ENCODE measurements at places on chromosomes 1 and 21.

- DNase-seq: no peak
These were observed at the start of gene RBP7 for GRCh38 chr1:9996624-9997582. Gene RBP7, plus strand, starts transcription at chr1:9997228. Its CDS starts 31 bp downstream, at chr1:9997259.

DNA sequence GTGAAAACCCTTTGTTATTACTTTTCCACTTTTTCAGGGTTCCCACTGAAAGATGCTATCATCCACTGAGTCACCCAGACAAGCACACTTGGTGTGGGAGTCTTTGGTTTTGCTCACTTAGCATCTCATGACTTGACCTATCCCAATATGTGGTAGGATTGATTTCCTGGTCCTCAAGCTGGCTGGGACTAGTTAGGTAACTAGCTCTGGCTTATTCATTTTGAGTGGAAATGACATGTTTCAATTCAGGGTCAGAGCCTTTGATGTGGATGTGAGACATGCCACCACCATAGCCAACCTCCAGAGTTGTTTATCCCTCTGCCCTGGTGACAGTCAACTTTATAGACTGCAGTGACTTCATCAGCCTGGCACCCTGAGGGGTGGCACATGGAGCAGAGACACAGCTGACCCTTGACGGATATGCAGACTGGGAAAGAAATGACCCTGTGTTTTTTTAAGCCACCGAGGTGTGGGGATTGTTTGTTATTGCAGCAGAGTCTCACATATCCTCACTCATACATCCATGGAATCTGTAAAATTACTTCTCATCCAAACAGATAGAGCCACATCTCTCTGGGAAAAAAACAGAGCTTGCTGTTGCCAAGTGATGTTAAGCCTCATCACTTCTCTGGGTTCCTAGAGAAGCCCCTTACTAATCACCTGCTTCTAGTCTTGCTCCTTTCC is 699.9 kb downstream of the MATN1 start:
- DNase-seq: no peak

DNA sequence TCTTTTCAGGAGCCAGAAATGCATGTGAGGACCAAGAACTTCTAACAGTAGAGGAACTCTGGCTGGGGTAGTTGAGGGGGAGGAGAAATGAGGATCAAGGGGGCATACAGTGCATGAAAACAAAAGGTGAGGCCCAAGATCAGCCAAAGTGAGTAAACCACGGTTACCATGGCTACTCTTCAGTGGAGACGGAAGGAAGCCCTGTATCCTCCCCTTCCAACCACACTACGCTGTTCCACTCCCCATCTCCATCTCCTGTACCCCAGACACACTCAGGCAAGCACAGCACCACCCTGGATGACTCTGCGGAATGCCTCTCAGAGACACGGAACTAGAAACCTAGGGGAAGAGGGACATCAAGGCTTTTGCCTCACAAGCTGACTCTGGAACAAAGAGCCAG is 157.6 kb upstream of the CAMK1G start:
- DNase-seq: no peak

GRCh38 chr1:148385371-148386030 is 97.6 kb downstream of the PPIAL4G start:
- no peak for DNase-seq

GRCh38 chr21:34126691-34127090 is 53.3 kb downstream of the MRPS6 start:
- DNase-seq: no peak

Data from C1 segment of cervical spinal cord (tissue), 14 donors.